ENCODE measurements at places on chromosomes 3 and 15.

DNA sequence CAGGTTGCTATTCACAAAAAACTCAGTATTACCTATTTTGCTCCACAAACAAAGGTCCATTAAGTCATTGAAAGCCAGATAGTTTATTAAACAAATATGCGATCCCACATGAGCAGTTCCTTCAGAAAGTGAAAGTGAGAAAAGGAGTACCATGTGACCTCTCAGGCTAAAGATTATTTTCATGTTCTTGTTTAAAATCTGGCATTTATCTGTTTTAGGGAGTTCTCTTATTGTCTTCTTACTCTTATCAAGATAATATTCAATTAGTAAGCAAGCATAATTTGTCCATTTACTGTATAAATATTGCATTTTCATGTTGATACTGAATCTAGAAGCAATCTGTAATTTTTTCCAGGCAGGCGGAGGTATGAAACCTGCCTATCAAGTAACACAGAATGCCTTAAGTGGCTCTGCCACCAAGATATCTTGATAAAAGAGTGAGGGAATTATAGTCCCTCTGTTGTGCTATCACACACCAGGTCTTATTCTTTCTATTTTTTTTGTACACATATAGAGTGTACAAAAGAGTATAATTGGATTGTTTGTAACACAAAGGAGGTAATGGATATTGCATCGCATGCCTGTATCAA is 20.1 kb upstream of the PLSCR5 start:
- DNase-seq, result no peak

GRCh38 chr3:40843851-40844548 is 319.2 kb downstream of the ZNF621 start:
- no peak for DNase-seq

DNA sequence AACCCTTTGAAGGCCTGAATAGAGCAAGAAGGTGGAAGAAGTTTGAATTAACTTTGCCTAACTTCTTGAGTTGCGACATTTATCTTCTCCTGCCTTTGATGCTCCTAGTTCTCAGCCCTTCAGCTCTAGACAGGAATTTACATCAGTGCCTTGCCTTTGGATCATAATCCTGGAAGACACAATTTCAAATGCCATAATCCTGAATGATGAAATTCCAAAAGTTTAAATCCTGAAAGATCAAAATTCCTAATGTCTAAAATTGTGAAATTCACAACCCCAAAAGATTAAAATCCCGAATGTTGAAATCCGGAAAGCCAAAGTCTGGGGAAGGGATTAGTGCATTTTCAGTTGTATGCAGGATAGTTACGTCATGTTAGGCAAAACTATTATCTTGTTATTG is 166.6 kb upstream of the PDZRN3 start:
- no peak for DNase-seq

DNA sequence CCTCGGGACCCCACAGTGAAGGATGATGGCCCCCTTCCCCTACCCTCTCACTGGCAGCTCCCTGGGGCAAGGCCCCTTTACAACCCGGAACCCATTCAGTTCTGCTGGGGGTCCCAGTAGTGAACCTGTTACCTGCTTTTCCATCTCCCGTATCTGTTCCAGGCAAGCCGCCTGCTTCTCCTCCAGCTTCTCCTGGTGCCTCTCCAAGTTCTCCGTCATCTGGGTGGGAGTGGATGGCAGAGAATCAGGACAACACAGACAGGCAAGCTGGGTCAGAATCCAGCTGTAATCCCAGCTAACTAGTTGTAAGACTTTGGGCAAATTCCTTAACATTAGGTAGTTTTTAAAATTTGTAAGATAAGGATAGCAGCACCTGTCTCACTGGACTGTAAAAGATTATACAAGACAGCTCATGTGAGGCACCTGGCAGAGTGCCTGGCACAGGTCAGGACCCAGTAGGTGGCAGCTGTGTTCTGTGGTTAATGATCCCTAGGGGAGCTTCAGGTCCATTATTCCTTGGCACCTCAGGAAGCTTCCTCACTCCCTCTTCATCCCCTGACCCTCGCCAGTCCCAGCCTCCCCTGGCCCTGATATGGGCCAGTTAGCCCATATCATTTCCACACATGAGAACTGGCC is 6.4 kb upstream of the ANKRD63 start:
- DNase-seq, result no peak

- DNase-seq, result no peak
Measured at GRCh38 chr3:172106989-172107388, 67.6 kb downstream of the FNDC3B start.

- DNase-seq, result no peak
Measured at GRCh38 chr3:36895496-36896409, 49.1 kb downstream of the TRANK1 start.

Data from activated gamma-delta T cell (primary cell).